CD4-positive, alpha-beta T cell treated with Interleukin-15 for 4 hours (primary cell): ENCODE measurements at places on chromosomes 13 and 19.

DNA sequence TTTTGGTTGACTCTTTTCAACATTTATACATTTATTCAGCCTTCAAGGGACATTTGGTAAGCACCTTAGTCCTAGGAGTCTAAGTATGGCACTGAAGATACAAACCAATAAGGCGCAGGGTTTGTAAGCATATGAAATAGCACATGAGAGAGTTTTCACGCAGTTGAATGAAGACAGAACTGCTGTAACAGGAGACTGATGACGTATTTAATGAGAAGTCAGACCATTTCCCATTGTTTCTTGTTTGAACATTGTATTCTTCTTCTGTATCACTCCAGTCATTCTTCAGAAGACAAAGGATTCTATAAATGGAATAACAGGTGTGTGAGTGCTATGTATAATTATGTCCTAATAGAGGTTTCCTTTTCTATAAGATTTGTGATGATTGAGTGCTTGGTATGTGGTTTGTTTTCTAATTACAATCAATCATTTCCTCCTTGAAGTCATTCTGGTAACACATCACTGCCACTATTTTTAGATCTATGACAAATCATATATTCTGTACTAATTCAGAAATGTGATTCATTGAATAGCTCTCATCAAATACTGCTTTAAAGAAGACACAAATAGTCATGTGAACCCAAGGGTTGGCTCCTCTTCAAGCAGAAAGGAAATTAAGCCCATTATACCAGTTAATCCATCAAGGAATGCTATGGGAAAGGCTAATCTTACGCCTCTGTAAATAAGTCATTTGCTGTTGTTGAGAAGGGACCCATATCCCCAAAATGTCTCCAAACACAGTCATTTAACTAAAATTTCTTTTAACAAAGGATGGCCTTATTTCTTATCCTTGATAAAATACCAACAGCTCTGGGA, 222.8 kb upstream of the NBEA start:
- no peak for DNase-seq

- no peak for DNase-seq
Observed at GRCh38 chr13:42788601-42789000, 7.2 kb downstream of the FAM216B start.

DNA sequence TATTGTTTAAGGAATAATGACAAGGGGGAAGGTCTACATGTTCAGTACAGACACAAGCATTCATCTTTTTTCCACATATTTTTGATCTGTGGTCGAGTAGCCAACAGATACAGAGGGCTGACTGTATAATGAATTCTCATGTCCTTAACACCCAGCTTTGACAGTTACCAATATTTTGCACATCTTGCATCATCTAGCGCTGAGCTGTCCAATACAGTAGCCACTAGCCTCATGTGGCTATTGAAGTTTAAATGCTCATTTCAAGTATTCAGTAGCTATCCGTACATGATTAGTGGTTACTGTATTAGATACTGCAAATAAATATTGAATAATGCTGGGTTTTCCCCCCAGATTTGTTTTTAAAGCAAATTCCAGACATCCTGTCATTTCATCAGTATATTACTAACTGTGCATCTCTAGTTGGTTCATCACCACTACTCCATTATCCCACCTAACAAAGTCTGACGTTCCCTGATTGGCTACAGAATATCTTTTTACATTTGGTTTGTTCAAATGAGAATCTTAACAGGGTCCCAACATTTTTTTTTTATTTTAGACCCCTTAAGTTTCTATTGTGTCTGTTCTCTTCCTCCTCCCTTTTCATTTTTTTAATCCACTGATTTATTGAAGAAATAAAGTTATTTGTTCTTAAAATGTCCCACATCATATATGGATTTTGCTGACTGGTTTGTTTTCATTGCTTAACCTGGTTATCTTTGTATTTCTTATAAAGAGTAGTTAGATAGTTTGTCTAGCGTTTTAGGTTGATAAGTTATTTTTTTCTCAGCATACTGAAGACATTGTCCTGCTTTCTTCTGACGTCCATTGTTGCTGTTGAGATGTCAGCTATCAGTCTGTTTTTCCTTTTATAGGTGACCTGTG, 8.2 kb downstream of the ZNF177 start:
- no peak for DNase-seq

GRCh38 chr19:15836330-15837220, 21.1 kb upstream of the OR10H1 start:
- DNase-seq: peak; percentile 96

GRCh38 chr13:71291842-71292146, 575.2 kb downstream of the DACH1 start:
- no peak for DNase-seq

DNA sequence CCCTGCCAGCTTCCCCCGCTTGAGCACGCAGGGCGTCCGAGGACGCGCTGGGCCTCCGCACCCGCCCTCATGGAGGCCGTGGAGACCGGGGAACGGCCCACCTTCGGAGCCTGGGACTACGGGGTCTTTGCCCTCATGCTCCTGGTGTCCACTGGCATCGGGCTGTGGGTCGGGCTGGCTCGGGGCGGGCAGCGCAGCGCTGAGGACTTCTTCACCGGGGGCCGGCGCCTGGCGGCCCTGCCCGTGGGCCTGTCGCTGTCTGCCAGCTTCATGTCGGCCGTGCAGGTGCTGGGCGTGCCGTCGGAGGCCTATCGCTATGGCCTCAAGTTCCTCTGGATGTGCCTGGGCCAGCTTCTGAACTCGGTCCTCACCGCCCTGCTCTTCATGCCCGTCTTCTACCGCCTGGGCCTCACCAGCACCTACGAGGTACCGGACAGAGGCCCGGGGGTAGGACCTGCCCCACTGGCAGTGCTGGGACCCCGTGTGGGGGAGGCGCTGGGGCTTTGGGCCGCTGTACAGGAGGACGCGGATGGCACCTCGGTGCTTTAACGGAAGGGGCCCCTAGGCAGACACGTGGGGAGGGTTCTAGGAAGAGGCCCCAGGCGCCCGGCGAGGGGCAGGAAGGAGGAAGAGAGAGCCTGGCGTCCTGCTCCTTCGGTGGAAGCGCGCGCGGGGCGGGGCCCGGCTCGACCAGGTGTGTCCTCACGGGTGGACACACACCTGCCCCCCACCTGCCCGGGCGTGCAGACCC, 681 bp downstream of the SLC5A5 start:
- DNase-seq: peak; percentile 55

- no peak for DNase-seq
Observed at GRCh38 chr19:7894612-7895309, 6.5 kb downstream of the LRRC8E start.

- no peak for DNase-seq
Observed at GRCh38 chr13:32984857-32985626, 31.2 kb upstream of the KL start.

DNA sequence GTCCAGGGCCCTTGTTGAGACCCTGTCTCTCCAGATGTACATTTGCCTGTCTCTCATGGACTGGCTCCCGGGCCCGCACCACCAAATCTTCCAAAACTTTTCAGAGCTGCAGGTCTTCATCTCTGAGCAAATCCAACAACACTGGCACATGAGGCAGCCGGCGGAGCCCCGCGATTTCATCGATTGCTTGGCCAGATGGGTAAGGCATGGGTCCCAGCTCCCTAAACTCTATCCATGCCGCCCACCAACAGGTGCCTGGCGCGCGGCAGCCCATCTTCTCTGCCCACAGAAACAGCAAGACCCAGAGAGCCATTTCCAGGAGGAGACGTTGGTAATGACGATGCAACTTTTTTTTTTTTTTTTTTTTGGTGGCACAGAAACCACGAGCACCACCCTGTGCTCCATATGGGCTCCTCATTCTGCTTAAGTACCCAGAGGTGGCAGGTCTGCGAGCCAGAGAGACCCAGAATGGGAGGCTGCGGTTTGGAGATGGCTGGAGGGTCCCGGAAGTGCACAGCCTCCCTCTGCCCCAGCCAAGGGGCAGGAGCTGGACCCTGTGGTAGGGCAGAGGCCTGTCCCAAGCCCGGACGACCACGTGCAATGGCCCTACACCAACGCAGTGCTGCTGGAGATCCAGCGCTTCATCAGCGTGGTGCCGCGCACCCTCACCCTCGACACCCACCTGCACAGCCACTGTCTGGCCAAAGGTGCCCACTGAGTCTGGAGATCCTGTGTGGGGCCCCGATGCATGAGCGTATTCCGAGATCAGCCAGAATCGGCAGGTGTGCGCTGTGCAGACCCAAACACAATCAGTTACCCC, 22.6 kb downstream of the CYP2F1 start:
- no peak for DNase-seq

- DNase-seq: peak; percentile 37
Observed at GRCh38 chr13:20161275-20161950, 561 bp upstream of the GJA3 start.
